ENCODE measurements at places on chromosomes 5 and 9.

GRCh38 chr5:20554001-20554400, 566.0 kb upstream of the CDH18 start:
- DNase-seq, result no peak

- no peak for DNase-seq
Observed at GRCh38 chr5:82348784-82349425, 70.8 kb upstream of the RPS23 start.

- no peak for DNase-seq
Observed at GRCh38 chr5:139446956-139447779, 7.8 kb upstream of the DNAJC18 start.

DNA sequence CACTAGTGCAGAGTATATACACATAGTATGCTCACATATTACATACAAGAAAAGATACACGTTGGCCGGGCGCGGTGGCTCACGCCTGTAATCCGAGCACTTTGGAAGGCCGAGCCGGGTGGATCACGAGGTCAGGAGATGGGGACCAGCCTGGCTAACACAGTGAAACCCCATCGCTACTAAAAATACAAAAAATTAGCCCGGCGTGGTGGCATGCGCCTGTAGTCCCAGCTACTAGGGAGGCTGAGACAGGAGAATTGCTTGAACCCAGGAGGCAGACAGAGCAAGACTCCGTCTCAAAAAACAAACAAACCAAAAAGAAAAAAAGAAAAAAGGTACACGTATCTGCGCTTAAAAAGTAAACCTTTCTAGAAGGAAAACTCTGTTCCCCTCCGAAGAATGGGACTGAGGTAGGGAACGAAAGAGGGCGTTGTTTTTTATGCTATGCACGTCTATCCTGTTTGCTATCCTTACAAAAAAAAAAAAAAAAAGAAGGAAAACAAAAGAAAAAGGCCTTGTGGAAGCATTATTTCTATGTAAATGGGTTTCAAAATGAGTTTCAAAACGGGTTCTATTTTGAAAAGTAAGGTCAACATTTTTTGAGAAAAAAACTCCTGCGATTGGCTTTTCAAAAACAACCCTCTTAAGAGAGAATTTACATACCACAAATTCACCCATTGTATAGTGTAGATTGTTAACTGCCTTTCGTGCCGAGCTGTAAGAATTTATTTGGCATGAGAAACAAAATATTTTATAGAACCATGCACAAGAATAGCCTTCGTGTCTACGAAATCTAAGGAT, 1.2 kb downstream of the AK3 start:
- no peak for DNase-seq

DNA sequence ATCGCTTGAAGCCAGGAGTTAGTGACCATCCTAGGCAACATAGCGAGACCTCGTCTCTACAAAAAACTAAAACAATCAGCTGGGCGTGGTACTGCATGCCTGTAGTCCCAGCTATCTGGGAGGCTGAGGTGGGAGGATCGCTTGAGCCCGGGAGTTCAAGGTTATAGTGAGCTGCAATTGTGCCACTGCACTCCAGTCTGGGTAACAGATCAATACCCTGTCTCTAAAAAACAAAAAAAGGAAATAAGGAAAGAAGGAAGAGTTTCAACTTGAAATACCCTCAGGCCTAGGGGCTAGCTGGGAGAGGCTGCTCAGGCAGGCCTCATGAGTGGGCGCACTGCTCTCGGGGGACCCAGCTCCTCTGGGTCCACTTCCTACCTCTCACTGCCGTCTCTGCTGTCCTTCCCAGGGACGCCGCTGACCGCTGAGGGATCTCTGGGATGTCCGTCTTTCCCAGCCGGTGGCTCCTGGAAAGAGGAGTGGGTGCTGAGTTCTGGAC, 56.4 kb downstream of the PRRT1B start:
- no peak for DNase-seq

GRCh38 chr5:54390015-54390414, 65.5 kb upstream of the HSPB3 start:
- DNase-seq, result no peak

- no peak for DNase-seq
Observed at GRCh38 chr5:133109655-133110483, 58.1 kb downstream of the HSPA4 start.

DNA sequence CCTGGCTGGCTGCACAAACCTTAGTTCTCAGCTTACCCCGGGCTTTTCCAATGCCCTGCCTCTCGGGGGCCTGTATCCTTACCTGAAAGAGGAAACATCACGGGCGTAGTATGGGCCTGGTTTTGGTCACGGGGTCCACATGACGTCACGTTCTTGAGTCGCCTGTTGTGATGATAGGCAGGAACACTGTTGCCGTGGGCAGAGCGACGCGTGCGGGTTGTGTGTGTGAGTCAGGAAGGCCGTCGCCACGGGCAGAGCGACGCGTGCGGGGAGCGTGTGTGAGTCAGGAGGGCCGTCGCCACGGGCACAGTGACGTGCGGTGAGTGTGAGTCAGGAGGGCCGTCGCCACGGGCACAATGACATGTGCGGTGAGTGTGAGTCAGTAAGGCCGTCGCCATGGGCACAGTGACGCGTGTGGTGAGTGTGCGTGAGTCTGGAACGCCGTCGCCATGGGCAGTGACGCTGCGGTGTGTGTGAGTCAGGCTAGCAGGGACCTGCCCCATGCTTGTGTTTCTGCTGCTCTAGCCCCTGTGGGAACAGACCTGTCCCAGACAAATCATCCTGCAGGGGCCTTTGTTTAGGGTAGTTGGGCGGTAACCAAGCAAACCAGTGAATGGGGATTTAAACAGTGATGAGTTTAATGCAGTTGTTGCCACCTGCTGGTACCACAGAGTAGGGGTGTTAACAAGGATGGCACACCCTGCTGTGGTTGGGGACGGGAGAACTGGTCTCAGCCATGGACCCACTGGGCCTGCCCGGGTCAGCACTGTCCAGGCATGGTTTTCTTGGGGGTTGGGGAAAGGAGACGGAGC, 19.8 kb downstream of the TRIP13 start:
- DNase-seq, result peak; percentile 58

GRCh38 chr5:76736679-76737556, 21.0 kb downstream of the F2R start:
- DNase-seq, result no peak

GRCh38 chr5:179373101-179373934, 28.1 kb upstream of the ADAMTS2 start:
- no peak for DNase-seq

- DNase-seq, result peak; percentile 21
Observed at GRCh38 chr9:85741095-85741874, 469 bp downstream of the AGTPBP1 start.

- DNase-seq, result no peak
Observed at GRCh38 chr5:87210743-87211142, 56.9 kb upstream of the RASA1 start.

DNA sequence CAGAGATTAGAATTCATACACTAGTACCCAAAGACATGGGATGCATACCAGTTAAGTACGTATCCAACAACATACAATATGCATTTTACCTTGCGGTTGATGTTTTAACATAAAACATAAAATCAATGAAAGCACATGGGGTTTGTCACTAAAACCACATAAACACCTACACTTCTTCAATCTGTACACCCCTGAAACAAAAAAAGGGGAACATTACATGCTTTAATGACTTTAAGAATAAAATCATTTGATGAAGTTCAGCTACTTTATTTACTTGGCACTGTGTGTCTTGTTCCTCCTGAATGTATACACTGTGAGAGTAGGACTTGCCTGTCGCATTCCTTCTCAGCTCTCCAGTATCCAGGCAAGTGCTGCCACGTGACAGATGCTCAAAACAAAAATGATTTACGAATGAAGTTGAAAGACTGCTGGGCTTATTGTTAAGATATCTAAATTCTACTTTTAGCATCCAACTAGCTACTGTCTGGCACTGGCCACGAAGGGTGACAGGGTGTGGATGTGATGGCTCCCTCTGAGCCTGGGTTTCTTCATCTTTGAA, 21.0 kb downstream of the TNFSF15 start:
- no peak for DNase-seq

DNA sequence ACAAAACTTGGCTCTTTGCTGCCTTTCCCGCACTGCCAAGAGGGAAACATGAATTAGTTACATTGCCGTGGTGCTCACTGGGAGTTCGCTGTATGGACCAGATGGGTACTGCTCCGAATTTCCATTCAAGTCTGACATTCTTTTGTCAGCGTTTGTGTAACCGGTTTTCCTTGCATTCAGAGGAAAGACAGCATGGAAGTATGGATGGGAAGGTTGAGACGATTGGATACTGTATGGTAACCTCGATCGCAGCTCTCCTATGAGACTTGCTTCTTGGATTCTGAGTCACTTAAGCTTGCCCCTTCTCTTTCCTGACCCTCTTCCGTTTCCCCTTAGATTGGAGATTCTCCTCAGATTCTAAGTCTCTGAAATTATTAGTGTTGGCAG, 625 bp upstream of the UBLCP1 start:
- DNase-seq, result no peak

DNA sequence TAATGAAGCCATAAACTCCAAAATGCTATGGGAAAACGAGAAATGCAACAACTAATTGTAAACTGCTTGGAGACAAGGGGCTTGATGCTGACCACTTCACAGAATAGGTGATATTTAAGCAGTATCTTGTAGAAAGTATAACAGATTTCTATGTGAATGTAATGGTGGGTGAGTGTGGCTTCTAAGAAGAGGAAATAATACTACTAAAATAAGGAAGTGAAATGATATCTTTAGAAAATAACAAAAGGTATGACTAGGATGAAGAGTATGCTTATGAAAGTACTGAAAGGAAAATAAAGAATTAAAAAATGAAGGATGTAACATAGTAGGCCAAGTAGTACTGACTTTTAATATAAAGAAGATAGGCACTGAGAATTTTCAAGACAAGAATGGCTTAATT, 94.2 kb downstream of the AGTPBP1 start:
- no peak for DNase-seq

GRCh38 chr5:16306812-16307211, 127.2 kb upstream of the MARCHF11 start:
- DNase-seq, result no peak

- DNase-seq, result no peak
Observed at GRCh38 chr5:175825893-175826292, 45.5 kb upstream of the CPLX2 start.

GRCh38 chr5:14807471-14807870, 64.1 kb downstream of the ANKH start:
- DNase-seq, result no peak

GRCh38 chr5:83441747-83442146, 29.8 kb upstream of the VCAN start:
- DNase-seq, result no peak

- no peak for DNase-seq
Observed at GRCh38 chr9:76926324-76926741, 20.4 kb upstream of the PRUNE2 start.

GRCh38 chr5:423233-423565, 19.8 kb upstream of the EXOC3 start:
- DNase-seq, result no peak

GRCh38 chr5:107893642-107894041, 222.9 kb upstream of the EFNA5 start:
- no peak for DNase-seq

DNA sequence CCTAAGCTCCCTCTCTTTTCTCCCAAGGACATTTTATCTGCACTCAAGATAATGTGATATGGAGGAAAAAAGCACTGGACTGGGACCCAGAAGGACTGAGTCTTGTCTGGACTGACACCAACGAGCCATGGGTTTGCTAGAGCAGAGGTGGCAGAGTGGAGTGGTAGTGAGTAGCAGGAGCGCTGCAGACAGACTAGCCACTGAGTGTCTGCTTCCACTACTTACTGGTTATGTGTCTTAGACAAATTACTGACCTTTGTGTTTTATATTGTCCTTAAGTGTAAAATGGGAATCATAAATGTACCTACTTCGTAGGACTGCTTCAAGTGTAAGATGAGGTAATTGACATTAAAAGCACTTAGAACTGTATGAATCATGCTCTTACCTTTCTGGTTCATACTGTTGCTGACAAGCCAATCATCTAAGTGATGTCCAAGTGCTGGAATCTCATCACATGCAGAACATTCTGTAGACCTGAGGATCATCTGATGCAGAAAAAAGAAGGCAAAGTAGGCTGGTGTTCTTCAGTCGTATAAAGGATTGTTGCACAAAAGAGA, 12.5 kb upstream of the PRLR start:
- no peak for DNase-seq

DNA sequence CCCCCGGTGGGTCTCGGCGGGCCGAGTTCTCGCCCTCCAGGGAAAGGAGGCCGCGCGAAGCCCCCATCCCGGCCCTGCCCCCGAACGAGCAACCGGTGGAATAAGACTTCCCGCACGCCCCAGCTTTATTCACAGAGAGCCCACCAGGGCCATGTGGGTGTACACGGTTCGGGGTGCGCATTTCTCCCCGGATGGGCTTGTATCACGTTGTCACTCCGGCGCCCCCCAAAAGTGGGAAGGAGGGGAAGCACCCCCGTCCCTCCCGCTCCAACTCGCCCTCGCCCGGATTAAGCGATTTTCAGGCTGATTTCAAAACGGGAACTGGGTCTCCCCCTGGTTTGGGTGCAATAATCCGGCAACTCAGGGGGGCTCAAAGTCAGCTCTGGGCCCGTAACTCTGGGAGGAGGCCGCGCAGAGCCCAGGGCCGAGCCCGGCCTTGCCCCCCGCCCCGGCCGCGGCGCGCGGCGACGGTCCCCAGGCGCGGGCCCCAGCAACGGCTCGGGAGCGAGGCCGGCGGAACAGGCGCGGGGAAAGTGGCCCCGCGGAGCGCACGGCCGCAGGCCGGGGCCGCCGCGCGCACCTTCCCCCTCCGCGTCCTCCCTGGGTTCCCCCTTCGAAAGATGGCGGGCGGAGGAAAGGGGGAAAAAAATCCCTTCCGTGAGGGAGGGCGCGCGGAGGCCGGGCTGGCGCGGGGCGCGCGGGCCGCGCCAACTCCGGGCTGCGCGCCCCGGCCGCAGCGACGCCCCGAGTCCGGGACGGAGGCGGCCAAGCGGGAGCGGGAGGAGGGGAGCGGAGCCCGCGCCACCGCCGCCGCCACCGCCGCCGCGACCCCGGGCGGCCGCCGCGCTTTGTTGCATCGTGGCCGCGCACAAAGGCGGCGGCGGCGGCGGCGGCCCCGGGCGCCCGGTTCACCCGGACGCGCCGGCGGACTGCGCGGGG, 644 bp downstream of the BRD3 start:
- peak; percentile 29 for DNase-seq

GRCh38 chr5:102873379-102873932, 118.4 kb downstream of the PAM start:
- no peak for DNase-seq

- no peak for DNase-seq
Observed at GRCh38 chr9:133604856-133605255, 4.3 kb downstream of the FAM163B start.

GRCh38 chr5:154375329-154376008, 70.3 kb upstream of the SAP30L start:
- no peak for DNase-seq

DNA sequence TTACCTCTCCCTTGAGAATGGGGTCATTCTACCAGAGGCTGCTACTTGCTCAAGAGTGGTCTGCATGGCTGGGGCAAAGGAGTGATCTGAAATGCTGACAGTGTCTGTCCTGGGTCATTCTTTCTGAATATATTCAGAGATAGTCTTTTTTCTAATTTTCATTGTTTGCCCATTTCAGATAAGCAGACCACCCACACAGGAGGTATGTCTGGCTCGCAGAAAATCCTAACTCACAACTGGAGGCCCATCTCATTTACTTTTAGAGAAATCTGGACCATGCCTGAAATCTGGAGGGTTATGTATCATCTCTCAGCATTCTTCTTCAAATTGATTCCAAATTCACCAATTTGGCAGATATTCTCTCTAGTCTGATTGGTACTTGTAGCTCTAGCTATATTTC, 227.6 kb downstream of the SEC61B start:
- no peak for DNase-seq
